ENCODE measurements at places on chromosomes 3 and 15. TPM values are rescaled to one million over a fixed set of nuclear protein-coding genes. Genes with fewer than 3 reads are reported as not detected.

Gene GHSR
- total RNA-seq, result not detected

Gene MOBP
- not detected for total RNA-seq

Gene PRR20G
- total RNA-seq, result not detected

Gene NMB
- 16.1 TPM for total RNA-seq

Gene SETMAR
- 19.5 TPM for total RNA-seq

Gene IL17RD
- total RNA-seq, result 13.2 TPM

Gene CNTN6
- total RNA-seq, result 0.12 TPM

Gene SAMMSON
- not detected for total RNA-seq

Gene LRRC2
- total RNA-seq, result not detected

Gene GOLGA8S
- total RNA-seq, result not detected

Gene LRRIQ4
- total RNA-seq, result not detected

Gene SLC51A
- 0.12 TPM for total RNA-seq

Gene PTPRG
- 13.5 TPM for total RNA-seq

Gene SEMA3G
- 0.43 TPM for total RNA-seq

Gene SAMD7
- total RNA-seq, result not detected

DNA sequence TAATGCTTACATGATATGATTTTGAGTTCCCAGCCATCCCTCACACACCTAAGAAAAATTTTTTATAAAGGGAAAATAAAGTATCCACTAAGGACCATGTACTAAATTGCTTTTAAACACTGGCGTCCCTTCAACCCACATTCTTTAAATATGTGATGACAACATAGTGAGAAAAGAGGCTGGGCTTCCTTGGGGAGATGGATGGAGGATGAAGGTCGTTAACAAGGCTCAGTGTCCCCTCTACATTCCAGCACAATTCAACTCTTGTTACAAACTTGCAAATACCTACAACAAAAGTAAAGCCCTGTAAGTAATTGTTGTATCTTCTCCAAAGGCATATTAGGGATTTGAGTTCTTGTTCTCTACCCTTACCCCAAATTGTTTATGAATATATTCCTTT is 87.2 kb upstream of the SLC4A7 start:
- DNase-seq, result no peak

GRCh38 chr3:10778492-10779292 is 37.3 kb upstream of the SLC6A11 start:
- no peak for DNase-seq

DNA sequence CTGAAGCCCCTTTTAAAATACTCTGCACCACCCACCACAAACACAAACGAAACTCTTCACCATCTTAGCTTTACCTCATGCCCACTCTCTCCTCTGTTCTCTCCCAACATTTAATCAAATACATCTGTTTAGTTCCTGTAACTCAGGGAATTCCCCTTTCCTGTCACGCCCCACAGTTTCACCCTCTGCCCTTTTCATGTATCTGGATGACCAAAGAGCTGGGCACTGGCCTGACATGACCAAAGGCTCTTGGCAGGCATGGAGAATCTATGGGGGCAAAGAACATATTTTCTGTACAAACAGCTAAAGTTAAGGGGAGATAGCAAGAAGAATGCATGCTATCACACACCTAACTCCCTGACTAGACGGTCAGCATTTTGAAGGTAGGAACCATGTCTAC is 270.0 kb downstream of the TBL1XR1 start:
- no peak for DNase-seq

DNA sequence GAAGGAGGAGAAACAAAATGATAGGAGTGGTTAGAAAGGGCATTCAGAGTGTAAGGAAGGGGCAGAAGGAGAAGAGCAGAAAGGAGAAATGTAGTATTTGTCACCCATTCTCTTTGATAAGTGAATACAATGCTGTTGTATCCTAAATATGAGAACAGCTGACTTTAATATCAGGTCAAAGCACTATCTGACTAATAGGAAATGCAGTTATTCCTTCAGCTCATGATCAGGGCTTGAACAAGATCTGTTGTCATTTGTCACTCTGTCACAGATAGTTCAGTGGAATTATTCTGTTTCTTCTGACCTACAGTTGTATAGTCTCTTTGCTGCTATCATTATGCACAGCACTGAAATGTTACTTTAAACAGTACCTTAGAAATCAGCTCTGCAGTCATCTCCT is 149.4 kb downstream of the FRMD5 start:
- DNase-seq, result no peak

DNA sequence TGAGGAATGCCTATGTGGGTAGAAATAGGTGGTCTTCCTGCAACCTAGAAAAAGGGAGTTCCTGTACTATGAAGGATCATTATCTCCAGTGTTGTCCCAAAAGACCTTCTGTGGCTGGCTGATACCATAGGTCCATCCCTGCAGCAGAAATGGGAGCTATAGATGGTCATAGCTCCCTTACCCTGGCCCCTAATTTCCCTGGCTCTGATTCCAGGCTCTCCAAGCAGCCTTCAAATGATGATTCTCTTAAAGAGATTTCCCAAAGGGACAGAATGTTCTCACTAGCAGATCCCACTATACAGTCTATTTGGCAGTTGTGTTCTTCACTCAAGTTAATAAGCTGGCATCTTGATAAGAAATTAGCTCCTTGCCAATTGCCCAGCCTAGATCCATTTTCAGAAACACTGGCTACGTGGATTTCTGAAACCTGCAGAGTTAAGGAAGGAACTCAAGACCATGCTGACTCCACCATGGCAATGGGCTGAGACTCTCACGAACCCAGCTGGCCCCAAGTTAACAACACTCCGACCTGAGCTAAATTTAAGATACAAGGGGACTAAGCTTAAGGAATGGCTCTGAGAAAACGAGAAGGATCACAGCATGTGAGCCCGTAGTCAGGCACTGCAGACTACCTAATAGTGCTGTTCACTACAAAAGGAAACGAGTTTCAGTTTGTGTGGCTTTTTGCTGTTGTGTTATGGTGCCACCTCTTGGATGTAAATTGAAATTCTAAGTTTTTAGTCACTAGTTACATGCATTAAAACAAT is 11.4 kb downstream of the C15orf40 start:
- DNase-seq, result peak; percentile 33

- DNase-seq, result no peak
These were observed 152.3 kb downstream of the ZBTB20 start for GRCh38 chr3:114994554-114995341.

DNA sequence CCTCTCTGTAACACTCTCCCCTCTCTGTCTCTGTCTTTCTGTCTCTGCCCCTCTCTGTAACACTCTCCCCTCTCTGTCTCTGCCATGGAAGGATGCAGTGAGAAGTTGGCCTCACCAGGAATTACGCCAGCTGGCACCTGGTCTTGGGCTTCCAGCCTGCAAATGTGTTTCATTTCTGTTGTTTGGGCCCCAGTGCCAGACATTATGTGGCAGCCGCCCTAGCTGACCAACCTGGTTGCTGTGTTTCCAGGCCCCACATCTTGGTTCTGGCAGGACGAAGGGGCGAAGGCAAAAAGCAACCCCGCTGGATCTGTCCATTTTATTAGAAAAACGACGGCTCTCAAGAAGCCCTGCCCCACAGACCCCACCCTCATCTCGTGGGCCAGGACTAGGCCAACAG is 5.2 kb upstream of the ZXDC start:
- no peak for DNase-seq

DNA sequence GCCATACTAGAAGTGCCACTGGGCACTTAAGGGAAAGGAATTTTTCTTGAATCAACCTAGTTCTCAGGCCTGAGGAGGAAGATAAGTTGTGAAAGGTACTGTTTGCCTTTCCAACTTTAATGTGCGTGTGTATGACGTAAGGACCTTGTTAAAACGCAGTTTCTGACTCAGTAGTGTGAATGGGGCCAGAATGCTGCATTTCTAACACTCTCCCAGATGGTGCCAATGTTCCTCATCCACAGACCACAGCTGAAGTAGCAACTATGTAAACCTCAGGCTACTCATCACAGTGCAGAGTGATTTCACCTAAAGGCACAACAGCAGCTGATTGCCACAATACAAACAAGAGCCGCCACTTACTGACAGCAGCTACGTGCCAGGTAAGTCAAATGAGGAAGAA is 103.6 kb downstream of the OTOL1 start:
- DNase-seq, result no peak

- no peak for DNase-seq
These were observed 756.3 kb downstream of the NTRK3 start for GRCh38 chr15:87500240-87500639.

- no peak for DNase-seq
These were observed 15.7 kb downstream of the C3orf18 start for GRCh38 chr3:50551681-50552435.

DNA sequence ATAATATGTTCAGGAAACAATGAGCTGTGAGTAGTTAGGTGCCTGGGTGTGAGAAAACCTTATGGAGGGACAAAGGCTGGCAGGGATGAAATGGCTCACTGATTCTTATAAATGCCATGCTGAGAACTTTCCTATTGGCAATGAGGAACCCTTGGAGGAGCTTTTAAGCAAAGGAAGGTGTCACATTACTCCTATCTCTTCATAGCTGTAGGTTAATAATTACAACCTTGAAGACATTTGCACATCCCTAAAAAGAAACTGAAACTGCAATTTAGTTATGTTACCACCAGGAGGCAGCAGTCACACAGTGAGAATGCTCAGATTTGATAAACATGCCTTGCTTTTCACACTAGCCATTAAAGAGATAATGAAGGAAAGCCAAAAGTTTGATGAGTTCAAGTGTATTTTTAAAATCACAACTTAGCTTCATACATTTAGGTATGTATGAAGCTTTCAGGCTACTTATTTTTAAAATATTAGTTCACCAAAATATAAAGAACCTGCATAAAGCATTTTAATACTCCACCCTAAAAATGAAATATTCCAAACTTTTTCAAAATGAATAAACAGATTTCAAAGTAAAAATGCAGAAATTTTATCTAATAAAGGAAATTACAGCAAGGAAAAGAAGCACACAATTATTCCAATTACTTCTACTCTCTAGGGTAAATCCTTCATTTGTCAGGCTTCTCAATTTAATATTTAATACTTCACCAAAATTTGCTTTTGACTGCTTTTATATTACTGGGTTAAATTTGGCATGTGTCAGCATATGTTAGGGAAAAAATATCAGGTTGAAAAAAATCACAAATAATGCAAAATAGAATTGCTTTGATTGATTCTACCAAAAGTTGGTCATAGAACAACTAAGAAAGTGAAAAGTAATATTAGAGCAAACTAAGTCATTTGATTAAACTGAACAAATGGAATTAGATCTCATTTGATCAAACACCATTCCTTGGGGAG is 136.9 kb upstream of the SLC2A2 start:
- DNase-seq, result peak; percentile 84

- DNase-seq, result no peak
These were observed 133.0 kb upstream of the PRR20G start for GRCh38 chr3:127420829-127421228.

GRCh38 chr3:29412110-29412509 is 131.2 kb downstream of the RBMS3 start:
- DNase-seq, result no peak

GRCh38 chr15:40334941-40335795 is 5.6 kb downstream of the CCDC9B start:
- no peak for DNase-seq

GRCh38 chr3:116299646-116300081 is 145.6 kb downstream of the LSAMP start:
- DNase-seq, result peak; percentile 26

GRCh38 chr15:74826364-74826819 is at the start of gene CPLX3:
CPLX3 (plus strand) TSS chr15:74826627; CDS start chr15:74826704, 77 bp downstream.
- no peak for DNase-seq

GRCh38 chr15:100682468-100682867 is 80.1 kb downstream of the ASB7 start:
- no peak for DNase-seq

DNA sequence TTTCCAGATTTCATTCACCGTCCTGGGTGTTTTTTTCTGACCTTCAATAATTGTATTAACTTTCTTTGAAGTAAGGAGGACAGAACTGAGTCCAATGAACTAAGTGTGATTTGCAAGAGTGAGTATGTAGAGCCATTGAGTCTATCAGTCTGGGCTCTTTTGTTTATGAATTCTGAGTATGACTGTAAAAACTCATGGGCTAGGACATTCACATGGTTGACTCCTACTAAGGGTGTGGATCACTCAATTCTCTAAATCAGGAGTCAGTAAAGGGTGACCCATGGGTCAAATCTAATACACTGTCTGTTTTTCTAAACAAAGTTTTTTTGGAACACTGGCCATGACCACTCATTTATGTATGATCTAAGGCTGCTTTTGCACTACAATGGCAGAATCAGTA is 269.0 kb downstream of the ZNF385D start:
- no peak for DNase-seq

DNA sequence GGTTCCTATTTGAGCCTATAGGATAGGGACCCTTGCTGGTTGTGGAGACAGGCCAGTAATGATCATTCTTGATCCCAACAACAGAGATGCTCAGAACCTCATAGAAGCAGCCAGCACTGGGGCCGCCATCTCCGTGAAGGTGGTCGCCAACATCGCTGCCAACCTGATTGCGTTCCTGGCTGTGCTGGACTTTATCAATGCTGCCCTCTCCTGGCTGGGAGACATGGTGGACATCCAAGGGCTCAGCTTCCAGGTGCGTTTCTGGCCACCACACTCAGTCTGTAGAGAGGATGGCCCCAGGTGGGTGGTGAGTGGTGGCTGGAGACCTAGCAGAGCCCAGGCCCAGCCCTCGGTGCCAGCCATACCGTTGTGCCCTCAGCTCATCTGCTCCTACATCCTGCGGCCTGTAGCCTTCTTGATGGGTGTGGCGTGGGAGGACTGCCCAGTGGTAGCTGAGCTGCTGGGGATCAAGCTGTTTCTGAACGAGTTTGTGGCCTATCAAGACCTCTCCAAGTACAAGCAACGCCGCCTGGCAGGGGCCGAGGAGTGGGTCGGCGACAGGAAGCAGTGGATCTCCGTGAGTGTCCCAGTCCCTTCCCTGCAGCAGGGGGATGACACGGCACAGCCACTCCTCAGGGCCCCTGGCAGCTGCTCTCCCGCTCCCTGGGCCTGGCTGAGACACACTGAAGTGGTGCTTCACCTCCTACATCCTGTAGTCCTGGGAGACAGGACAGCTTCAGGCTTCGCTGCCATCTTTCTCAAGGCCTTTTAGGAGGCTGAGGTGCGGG is 46.5 kb upstream of the PDE8A start:
- no peak for DNase-seq

- no peak for DNase-seq
These were observed 28.1 kb downstream of the NR1I2 start for GRCh38 chr3:119810018-119810435.

DNA sequence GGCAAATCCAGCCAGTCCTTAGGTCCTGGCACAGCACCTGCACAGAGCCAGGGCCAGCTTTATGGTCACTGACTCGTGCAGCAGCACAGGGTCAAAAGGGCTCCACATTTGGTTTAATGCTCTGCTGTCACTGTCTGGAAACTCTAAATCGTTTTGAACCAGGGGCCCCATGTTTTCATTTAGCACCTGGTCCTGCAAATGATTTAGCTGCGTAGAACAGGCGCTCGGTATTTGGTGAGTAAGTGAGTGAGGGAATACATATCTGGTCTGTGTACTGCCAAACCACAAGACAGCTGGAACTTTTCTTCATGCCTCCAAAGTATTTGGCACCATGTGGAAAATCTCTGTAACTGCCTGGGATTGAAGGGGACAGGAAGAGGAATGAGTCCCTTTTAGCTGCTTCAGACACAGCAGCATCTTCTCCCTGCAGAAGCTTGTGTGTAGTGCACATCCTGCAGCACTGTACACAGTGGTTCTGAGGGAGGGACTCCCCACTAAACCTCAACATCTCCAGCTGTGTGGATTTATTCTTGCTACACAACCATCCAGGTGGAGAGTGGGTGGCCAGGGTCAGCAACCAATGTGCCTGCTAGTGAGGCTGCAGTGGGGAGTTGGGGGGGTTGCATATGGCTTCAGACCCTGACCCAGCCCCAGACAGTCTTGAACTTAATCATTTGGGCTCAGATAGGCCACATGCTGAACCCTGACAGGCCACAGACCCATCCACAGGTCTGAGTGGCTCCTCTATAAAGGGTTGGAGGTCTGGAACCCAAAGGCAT is 1.1 kb downstream of the SH2D7 start:
- DNase-seq, result no peak

- no peak for DNase-seq
These were observed 35.8 kb downstream of the BHLHE40 start for GRCh38 chr3:5015056-5015455.
